ENCODE measurements at places on chromosomes 7 and 10.

DNA sequence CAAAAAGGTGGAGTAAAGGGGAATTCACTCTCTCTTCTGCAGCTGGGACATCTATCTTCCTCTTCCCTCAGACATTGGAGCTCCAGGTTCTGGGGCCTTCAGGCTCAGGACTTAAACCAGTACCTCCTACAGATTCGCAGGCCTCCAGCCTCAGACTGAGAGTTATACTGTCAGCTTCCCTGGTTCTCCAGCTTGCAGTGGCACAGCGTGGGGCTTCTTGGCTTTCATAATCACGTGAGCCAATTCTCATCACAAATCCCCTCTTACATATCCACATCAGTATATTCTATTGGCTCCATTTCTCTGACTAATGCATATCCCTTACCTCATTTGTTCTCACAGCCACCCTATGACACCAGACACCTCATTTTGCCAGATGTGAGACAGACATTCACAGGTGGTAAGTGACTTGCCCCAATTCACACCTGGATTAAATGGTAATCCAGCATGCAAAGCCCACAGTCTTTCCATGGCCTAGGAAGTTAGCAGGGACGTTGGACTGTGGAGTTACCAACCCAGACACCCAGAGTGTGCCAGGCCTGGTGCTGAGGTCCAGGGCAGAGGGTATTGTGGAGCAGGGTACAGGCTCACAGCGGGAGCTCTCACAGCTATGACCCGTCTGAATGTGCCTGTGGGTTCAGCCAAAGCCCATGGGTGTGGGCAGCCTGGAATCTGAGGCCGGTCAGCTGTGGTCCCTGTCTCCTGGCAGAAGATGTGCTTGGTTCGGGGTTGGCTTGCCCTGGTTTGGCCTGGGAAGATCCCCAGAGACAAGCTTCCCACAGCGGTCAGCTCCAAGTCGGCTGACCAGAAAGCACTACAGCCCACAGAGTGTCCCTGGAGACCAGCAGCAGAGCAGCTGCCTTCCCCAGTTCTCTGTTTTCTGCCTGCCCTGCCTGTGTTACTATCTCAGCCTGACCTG, 18.4 kb upstream of the ZCCHC24 start:
- peak; percentile 58 for DNase-seq

DNA sequence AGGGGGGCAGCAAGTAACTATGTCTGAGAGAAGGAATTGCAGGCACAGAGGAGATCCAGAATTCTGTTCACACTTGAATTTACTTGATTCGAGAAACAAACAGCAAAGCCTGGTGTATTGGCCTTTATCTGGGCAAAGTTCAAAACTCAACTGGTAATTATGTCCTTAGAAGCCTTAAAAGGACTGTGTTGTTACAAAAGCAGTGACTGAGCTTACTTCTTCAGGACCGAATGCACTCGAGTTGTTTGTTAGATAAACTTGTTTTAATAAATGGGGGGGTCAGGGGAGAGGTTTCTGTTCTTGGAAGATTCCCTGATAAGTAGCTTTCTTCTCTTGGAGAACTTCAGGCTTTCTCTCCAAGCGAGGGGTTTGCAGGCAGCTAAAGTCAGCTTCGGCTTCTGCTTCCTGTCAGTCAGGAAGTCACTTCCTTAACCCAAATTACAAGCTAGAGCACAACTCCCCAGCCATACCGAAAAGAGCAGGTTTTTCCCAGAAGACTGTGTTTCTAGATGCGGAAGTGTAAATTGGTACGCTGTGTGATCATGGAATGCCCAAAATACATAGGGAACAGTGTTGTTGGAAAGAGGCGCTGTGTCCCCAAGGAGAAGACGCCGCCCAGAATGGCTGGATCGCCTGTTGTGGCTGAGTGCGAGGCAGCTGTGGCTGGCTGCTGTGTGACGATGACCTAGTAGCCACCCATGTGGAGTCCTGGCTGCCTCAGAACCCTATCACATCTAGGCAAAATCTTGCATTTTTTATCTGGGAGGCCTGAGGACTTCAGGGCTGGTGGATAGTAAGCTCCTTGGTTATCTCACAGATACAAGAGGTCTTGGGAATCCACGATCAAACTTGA, 110.4 kb downstream of the TCF7L2 start:
- DNase-seq, result no peak

- DNase-seq, result no peak
Observed at GRCh38 chr10:31018962-31019361, 12.7 kb downstream of the ZNF438 start.

DNA sequence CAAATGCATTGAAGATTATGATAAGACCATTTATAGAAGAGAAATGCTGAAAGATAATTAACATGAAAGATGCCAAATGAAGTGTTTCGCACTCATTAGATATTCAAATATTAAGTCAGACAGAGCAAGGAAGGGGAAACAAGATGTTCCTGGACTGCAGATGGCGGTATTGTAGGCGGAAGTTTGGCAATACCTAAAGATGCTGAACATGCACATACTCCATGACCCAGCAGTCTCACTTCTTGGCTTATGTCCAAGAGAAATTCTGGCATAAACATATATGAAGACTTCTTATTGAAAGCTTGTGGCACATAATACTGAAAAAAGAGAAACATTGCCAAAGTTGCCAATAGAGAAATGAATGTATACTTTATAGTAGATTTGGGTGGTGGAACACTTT, 325.4 kb upstream of the SEMA3C start:
- DNase-seq, result no peak

DNA sequence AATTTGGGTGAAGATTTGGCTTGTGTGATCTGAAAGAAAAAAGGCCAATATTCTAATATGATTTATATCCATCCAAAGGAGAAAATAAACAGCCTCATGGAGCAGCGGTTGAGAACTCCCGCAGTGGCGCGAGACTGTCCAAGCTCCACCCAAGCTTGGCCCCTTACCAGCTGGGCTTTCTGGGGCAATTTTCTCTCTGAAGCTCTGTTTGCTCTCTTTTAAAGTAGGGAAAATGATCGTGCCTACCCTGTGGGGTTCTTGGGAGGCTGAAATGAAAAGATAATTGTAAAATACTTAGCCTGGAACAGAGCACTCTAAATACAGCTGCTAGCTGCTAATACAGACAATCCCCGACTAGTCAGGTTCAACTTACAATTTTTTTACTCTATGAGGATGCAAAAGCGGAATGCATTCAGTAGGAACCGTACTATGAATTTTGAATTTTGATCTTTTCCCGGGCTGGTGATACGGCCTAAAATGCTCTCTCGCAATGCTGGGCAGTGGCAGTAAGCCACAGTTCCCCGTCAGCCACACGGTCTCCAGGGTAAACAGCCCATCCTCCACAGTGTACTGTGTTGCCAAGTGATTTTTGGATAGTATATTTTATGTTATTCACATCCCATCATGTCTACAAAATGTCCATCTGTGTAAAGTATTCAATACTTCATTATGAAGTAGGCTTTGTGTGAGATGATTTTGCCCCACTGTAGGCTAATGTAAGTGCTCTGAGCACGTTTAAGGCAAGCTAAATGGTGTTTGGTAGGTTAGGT, 137.7 kb downstream of the CHN2 start:
- no peak for DNase-seq

- DNase-seq, result no peak
Observed at GRCh38 chr7:155551785-155552611, 5.6 kb upstream of the CNPY1 start.

DNA sequence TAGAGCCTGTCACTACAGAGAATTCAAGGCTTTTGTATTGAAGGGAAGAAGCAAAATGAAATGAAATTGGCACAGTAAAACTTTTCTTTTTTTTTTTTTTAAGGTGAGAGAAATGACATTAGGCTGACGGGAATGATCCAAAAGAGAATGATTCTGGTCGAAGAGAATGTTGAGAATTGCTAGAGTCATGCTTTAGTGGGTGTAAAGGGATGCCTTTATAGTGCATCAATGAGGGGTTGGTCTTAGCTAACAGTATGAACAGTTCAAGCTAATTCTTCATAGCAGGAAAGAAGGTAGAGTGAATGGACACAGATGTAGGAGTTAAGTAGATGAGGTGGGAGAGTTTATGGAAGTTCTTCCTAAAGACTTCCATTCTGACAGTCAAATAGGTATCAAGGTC, 32.3 kb upstream of the LSM8 start:
- DNase-seq, result no peak

DNA sequence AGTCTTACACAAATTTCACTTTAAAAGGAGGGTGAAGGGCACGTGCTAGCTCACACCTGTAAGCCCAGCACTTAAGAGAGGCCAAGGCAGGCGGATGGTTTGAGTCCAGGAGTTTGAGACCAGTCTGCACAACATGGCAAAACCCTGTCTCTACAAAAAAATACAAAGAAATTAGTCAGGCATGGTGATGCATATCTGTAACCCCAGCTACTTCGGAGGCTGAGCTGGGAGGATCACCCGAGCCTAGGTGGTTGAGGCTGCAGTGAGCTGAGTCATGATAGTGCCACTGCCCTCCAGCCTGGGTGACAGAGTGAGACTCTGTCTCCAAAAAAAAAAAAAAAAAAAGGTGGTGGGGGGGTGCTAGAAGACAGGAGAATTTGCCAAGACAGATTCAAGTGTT, 237.3 kb upstream of the KLF14 start:
- no peak for DNase-seq

DNA sequence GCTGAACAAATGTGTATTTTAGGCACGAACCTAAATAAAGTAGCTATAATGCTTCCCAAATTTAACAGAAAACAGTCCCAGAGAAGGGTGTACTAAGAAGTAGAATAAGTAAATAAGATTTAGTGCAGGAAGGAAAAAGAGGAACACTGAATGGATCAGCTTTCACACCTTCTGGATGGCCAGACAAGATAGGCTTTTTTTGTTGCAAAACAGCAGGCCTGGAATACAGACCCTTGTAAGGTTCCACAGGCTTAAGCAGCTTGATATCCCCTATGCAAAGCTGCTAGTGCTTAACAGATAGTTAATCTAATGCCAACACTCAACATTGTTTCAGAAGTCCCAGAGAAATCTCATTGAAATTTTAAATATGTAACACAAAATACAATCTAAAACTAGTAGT, 328.1 kb upstream of the STEAP1 start:
- no peak for DNase-seq

DNA sequence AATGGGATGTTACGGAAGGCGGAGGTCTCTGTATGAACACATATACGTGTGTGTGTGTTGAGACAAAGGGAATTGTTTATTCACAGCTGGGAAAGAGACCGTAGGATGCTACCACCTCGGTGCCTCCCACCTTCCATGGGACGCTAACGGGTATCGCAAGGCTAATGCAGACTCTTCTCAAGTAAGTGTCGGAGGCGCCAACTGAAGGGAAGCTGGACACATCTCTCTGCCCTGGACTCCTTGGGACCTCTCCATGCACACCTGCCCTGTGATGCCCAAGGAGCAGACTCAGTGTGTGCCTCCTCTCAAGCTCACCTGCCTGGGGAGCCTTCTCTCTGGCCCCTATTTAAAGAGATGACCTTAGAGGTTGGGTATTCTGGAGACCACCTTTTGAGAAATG, 230.9 kb downstream of the DNAJB6 start:
- no peak for DNase-seq

DNA sequence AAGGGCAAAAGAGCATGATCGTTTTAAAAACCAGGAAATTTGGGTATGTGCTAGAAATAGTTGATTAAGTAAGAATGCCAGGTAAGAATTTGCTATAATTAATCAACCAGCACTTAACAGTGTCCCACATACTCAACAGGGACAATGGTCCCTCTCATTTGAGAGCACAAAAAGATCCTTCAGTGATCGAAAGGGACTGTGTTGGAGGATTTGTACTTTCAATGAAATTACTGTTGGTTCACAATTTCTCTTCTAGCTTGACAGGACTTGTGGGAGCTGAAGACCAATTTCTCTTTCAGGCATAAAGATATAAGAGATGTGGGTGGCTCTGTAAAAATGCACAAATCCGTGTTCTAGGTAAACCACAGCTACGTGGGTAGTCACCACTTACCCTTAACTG, 12.5 kb upstream of the PLEKHS1 start:
- DNase-seq, result no peak

DNA sequence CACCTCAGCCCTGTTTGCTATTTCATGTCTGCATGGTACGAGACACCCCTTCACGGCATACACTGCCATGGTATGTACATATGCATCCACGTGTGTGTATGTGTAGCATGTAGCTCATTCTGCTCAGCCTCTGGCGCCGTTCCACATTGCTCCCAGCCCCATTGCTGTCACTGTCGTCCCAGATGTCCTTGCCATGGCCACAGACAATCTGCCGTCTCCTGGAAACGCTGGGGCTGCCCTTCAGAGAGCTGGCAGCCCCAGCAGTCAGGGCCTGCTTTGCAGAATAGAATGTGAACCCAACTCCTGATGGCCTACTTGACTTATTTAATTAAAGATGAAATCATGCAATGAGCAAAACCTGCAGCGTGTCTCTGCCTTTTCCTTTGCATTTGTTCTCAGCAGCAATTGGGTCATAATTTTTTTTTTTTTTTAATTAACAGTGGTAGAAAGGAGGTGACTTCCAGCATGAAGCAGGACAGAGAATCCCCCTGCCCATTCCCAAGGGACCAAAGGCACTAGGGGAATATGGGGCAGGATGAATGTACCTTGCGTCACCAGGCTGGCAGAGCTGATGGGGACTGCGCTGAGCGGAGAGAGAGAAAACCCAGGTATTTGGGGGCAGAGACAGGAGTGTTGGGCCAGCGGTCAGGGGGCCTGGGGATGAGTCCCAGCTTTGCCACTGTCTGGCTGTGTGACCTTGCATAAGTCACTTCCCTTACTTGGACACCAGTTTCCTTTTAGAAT, 49.2 kb downstream of the CHST3 start:
- no peak for DNase-seq

GRCh38 chr7:81676813-81677212, 93.0 kb downstream of the HGF start:
- no peak for DNase-seq

- no peak for DNase-seq
Observed at GRCh38 chr7:5567790-5568189, 144.2 kb upstream of the TNRC18 start.

Measured in stromal cell of bone marrow (primary cell).